ENCODE measurements at places on chromosomes 7 and 10. TPM values are rescaled to one million over a fixed set of nuclear protein-coding genes. Genes with fewer than 3 reads are reported as not detected.

DNA sequence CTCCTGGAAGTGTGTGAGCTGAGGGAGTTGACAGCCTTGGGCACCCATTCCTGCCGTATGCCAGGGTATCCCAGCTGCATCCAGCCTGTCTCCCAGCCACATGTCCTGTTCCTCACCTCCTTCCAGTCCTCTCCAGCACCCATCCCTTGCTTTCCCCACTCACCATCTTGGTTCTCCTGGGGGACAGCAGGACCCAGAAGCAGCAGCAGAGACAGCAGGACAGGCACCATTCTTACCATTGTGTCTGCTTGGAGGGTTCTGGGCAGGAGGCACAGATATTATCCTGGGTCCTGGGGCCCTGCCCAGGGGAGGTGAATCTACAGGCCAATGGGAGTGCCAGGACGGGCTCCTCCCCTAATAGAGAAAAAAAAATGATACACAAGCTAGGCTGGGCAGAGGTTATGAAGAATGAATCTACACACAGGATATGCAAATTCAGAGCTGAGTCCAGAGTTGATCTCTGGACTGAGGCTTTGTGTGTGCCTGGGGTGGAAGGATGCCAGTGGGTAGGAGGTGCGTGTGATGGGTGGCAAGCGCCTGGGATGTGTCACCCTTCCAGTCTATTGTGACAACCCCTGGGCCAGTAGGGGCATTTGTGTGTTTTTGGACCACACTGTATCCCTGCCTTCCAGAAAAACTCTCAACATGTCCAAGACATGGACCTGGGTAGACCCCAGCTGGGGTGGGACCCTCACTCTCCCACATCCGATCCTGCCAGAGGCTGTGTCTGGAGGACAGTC is at the start of gene AZGP1:
Gene AZGP1, minus strand, starts transcription at position 250 of the 740 bp plus-strand sequence. Its CDS starts 11 bp downstream, at position 239.
- no peak within 1 kb of the TSS for H3K27ac ChIP-seq
- H3K36me3 ChIP-seq = no peaks in the 10 kb centered on the region
- H3K4me1 ChIP-seq = peaks cover 4% of the 10 kb centered on the region
- no peak within 1 kb of the TSS for H3K4me3 ChIP-seq
- no peak for DNase-seq

- no peaks in the 10 kb centered on the region for H3K27me3 ChIP-seq
- DNase-seq = no peak
- H3K4me1 ChIP-seq = peaks cover 7% of the 10 kb centered on the region
- peak overlapping the region; percentile 53 for H3K4me3 ChIP-seq
These were observed 135.1 kb downstream of the NRBF2 start for GRCh38 chr10:63268149-63268797.

DNA sequence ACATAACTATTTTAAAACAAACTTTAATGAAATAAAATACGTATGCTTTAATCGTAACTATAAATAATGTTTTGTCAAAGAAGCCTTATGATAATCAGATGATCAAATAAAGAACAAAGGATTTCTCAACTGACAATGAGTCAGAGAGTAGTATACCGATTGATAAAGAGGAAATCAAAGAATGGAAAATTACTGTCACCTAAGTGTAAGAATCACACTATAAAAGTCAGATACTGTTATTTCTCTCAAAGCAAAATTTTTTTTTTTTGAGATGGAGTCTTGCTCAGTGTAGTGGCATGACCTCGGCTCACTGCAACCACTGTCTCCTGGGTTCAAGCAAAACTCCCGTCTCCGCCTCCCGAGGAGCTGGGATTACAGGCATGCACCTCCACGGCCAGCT is 18.8 kb downstream of the DNAJC2 start:
- no peaks in the 10 kb centered on the region for H3K27me3 ChIP-seq
- no peak overlapping the region for H3K27ac ChIP-seq
- H3K4me1 ChIP-seq = no peaks in the 10 kb centered on the region
- no peak for DNase-seq
- H3K4me3 ChIP-seq = no peak overlapping the region

GRCh38 chr7:144164784-144165183 is 18.5 kb upstream of the CTAGE4 start:
- no peak overlapping the region for H3K4me3 ChIP-seq
- DNase-seq = no peak
- no peaks in the 10 kb centered on the region for H3K27me3 ChIP-seq
- no peaks in the 10 kb centered on the region for H3K36me3 ChIP-seq
- H3K27ac ChIP-seq = no peak overlapping the region
- no peaks in the 10 kb centered on the region for H3K4me1 ChIP-seq

DNA sequence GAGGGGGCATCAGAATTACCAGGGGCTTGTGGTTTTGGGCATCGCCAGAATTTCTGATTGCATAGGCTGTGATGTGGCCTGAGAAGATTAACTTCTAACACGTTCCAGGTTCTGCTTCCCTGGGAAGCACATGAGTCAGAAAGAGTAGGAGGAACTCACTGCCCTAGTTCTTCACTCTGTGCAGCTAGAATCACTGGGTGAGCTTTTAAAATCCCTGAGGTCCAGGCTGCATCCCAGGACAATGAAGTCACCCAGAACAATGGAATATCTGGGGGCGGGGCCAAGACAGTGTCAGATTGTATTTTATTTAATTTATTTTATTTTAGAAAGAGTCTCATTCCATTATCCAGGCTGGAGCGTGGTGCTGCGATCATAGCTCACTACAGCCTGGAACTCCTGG is 636.5 kb downstream of the CALN1 start:
- no peak overlapping the region for H3K4me3 ChIP-seq
- no peak for DNase-seq
- H3K27me3 ChIP-seq = no peaks in the 10 kb centered on the region
- H3K36me3 ChIP-seq = no peaks in the 10 kb centered on the region

Gene ACSM6
- not detected for total RNA-seq

GRCh38 chr7:140036224-140036962 is 26.4 kb downstream of the PARP12 start:
- H3K4me1 ChIP-seq = no peaks in the 10 kb centered on the region
- DNase-seq = no peak
- H3K36me3 ChIP-seq = peaks cover 32% of the 10 kb centered on the region
- no peak overlapping the region for H3K4me3 ChIP-seq
- H3K27ac ChIP-seq = no peak overlapping the region

GRCh38 chr7:92799446-92800211 is 36.7 kb downstream of the CDK6 start:
- no peaks in the 10 kb centered on the region for H3K27me3 ChIP-seq
- H3K4me1 ChIP-seq = peaks cover 16% of the 10 kb centered on the region
- no peak overlapping the region for H3K4me3 ChIP-seq
- DNase-seq = no peak
- H3K27ac ChIP-seq = no peak overlapping the region

GRCh38 chr10:1488970-1489548 is 248.3 kb downstream of the ADARB2 start:
- no peaks in the 10 kb centered on the region for H3K36me3 ChIP-seq
- no peak overlapping the region for H3K4me3 ChIP-seq
- no peak overlapping the region for H3K27ac ChIP-seq

Gene MMRN2
- 2.0 TPM for total RNA-seq

Gene OR6B1
- total RNA-seq = not detected

DNA sequence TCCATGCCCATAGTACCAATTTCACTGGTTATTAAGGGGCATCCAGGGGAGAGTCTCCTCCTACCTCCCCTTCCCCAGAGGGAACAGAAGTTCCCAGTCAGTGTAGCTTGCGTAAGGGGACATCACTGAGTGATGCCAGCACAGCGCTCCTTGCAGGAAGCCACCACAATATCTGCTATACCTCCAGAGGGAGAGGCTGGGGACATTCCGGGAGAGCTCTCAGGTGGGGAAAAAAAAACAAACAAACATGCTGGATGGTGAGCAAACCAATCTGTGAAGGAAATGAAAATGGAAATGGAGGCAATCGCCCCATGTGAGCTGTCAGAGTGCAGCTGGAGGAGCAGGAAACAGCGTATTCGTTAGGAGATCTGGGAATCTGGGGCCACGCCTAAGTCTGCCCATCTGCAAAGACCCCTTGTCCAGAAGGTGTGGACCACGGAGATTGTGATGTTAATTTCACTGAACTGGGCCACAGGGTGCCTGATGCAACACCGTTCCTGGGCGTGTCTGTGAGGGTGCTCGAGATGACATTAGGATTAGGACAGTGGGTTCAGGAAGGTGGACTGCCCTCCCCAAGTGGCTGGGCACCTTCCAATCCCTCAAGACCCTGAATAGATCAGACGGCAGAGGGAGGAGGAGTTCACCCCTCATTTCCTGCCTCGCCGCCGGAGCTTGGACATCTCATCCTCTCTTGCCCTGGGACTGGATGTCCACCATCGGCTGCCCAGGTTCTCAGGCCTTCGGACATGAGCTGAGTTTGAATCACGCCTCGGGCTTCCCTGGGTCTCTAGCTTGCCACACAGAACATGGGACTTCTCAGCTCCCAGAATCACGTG is 30.5 kb downstream of the GNA12 start:
- H3K27ac ChIP-seq = no peak overlapping the region
- peaks cover 17% of the 10 kb centered on the region for H3K4me1 ChIP-seq
- no peak overlapping the region for H3K4me3 ChIP-seq
- H3K27me3 ChIP-seq = no peaks in the 10 kb centered on the region
- H3K36me3 ChIP-seq = no peaks in the 10 kb centered on the region

DNA sequence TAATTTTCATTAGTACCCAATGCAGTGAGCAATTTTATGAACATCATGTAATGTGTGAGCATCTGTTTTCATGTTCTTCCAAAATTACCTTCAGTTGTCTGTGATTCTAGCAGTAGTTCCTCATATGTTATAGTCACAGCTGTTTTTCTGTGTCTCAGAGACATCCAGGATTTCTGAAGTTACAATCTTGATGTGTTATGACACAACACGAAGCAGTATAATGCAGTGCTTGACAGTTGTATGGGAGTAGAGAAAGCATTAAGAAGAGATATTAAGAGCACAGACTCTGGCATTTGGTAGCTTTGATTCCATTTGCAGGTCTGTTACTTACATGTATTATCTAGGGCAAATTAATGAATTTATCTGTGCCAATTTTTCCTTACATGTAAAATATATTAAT is 414.7 kb upstream of the PCDH15 start:
- no peaks in the 10 kb centered on the region for H3K4me1 ChIP-seq
- no peak overlapping the region for H3K4me3 ChIP-seq
- no peaks in the 10 kb centered on the region for H3K36me3 ChIP-seq
- no peak overlapping the region for H3K27ac ChIP-seq

Gene CYP2C19
- not detected for total RNA-seq

GRCh38 chr10:67836488-67836887 is 1.5 kb downstream of the DNAJC12 start:
- DNase-seq = no peak
- H3K27me3 ChIP-seq = no peaks in the 10 kb centered on the region
- peak overlapping the region; percentile 43 for H3K27ac ChIP-seq
- no peaks in the 10 kb centered on the region for H3K4me1 ChIP-seq

GRCh38 chr10:99339563-99340047 is 10.4 kb downstream of the CNNM1 start:
- H3K27ac ChIP-seq = no peak overlapping the region
- H3K4me1 ChIP-seq = no peaks in the 10 kb centered on the region
- H3K36me3 ChIP-seq = no peaks in the 10 kb centered on the region
- peaks cover 13% of the 10 kb centered on the region for H3K27me3 ChIP-seq
- DNase-seq = no peak

Gene AGAP3
- 178 TPM for total RNA-seq

Gene PRSS2
- 23.9 TPM for total RNA-seq

Gene MAT1A
- total RNA-seq = 0.42 TPM

DNA sequence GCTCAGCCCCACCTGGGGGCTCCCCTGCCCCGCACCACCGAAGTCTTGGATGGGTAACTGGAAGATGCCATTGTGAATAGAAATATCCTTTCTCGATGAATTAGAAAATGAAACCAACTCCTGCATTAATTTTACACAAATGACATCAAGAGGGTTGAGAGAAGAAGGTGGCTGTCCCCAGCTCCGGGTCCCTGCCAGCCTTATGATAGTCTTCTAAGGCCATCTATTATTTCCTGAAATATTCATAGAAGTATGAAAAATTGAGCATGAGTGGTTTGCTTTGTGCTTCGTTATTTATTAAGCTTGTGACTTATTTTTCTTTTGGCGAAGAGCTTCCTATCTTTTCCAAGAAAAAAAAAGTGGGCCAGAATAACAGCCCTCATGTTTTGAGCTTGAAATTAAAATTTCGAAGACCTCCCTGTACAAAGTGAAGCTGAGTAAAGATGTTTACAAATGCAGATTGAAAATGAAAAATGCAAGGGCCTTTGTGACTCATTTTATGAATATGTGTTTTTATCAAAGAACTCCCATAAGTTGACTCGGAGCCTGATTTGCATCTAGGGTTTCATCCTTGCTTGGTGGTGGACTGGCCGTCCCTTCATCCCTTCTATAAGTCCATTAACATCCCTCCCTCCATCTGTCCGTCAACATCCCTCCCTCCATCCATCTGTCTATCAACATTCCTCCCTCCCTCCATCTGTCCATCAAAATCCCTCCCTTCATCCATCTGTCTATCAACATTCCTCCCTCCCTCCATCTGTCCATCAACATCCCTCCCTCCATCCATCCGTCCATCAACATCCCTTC is 20.5 kb upstream of the CFAP46 start:
- H3K4me3 ChIP-seq = no peak overlapping the region
- H3K4me1 ChIP-seq = peaks cover 8% of the 10 kb centered on the region
- H3K36me3 ChIP-seq = no peaks in the 10 kb centered on the region
- H3K27me3 ChIP-seq = no peaks in the 10 kb centered on the region
- no peak overlapping the region for H3K27ac ChIP-seq

Gene TMEM130
- total RNA-seq = not detected

- no peak for DNase-seq
- H3K4me3 ChIP-seq = no peak overlapping the region
- no peaks in the 10 kb centered on the region for H3K36me3 ChIP-seq
These were observed 152.8 kb downstream of the ZNF248 start for GRCh38 chr10:37704566-37704965.

Gene RAB19
- 0.31 TPM for total RNA-seq

Gene ELAPOR2
- total RNA-seq = 36.3 TPM

DNA sequence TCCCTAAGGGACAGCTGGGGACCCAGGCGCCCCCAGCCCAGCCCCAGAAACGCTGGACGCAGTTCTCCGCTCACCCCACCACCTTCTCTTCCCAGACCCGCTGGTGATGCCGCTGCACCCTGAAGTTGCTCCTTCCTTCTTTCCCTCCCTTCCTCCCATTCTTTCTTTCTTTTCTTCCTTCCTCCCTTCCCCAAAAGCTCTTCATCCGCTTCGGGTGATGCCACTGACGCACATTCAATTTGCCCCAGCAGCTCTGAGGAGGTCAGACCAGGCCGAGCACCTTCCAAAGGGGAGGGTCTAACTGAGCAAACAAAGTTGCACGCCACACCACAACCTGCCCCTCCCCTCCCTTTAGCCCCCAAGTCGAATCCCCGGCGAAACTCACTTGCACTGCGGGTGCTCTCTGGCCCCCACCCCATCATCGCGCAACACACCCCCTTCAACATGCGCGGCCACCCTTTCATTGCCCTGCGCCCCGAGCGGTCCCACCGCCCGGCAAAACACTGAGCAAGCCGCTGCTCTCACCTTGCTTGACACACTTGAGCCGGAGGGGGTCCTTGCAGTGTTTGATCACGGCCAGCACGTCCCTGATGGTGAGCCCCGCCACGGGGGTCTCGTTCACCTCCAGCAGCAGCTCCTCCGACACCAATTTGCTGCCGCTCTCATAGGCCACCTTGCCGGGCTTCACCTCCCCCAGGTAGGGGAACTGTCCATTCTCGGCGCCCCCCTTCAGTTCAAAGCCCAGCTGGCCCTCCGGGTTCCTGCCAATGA is 787 bp downstream of the MAGI2 start:
- no peaks in the 10 kb centered on the region for H3K27me3 ChIP-seq
- no peak overlapping the region for H3K27ac ChIP-seq
- no peak overlapping the region for H3K4me3 ChIP-seq
- no peaks in the 10 kb centered on the region for H3K4me1 ChIP-seq
- no peaks in the 10 kb centered on the region for H3K36me3 ChIP-seq
